Activated CD4-positive, CD25-positive, alpha-beta regulatory T cell treated with anti-CD3 and anti-CD28 coated beads, Interleukin-2, amount 50 U/mL, for 72 hours (primary cell): ENCODE measurements at places on chromosomes 4 and X.

- no peak for DNase-seq
Measured at GRCh38 chr4:112358415-112358814, 61.2 kb downstream of the ALPK1 start.

DNA sequence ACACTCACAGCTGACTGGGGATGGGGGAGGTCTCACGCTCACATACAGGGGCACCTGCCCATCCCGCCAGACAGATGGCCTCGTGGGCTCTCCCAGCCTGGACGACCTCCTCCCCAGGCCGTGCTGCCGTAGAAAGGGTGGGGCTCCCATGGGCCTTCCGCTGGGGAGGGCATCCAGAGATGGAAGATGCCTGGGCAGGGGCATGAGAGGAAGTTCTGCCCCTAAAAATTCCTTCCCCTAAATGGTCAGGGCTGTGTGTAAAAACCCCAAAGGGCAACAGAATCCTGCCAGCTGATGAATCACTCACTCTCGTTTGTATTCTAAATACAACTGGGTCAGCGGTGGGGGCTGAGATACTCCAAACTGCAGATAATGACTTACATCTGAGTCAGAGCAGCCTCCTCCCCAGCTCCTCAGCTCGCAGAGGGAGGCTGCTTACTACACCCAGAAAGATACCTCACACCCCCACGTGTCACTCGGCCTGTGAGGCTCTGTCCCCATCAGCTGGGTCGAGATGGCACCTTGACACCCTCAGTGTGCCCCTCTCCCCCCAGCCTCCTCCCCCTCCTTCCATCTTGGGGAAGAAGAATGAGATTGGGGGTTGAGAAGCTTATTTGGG, 10.1 kb downstream of the WDR1 start:
- peak; percentile 66 for DNase-seq

DNA sequence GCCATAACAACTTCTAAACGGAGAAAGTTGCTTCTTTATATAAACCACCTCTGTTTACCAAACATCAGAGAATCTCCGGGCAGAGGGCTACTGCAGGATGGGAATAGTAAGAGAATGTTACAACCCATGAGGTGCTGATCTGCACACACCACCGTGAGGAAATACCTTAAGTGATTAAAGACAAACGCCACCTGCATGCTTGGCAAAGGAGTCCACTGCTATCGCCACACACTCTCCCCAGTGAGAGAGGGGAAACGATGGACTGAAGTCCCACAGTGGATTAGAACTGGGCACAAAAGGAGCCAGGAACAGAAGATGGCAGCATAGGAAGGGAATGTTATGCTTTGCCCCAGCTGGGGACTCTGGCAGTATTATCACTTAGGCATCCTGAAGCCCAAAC, 15.6 kb downstream of the MAML3 start:
- no peak for DNase-seq

DNA sequence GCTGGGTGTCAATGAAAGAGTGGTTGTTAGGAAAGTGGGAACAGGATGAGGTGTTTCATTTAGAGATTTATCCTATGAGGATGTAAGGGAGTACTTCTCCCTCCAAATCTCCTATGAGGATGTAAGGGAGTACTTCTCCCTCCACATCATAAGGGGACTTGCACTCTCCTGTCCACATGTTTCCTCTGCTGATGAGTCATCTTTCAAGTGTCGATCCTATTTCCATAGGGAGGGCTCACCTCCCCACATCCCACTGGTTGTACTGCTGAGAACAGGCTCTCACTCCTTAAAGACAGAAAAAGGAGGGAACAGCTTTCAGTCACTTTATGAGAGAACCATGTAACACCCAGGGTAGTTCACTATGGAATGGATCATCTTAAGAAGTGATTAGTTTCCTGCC, 65.0 kb downstream of the INPP4B start:
- no peak for DNase-seq

DNA sequence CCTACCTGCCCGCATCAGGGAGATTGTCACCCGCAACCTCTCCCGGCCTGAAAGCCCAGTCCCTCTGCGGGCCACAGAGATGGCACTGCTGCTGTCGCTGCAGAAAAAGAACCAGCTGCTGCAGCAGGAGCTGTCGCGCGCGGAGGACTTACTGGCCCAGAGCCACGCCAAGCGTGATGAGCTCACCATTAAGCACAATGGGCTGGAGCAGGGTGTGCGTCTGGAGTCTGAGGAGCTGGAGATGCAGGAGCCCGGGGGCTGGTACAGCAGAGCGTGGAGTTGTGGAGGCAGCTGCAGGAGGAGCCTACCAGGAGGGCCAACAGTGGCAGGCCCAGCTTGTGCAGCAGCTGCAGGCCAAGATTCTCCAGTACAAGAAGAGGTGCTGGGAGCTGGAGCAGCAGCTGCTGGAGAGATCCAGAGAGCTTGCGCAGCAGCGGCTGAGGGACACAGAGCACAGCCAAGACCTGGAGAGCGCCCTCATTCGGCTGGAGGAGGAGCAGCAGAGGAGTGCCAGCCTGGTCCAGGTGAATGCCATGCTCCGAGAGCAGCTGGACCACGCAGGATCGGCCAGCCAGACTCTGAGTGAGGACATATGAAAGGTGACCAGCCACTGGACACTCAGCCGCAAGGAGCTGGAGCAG, 11.3 kb downstream of the SMIM10L2A start:
- no peak for DNase-seq

DNA sequence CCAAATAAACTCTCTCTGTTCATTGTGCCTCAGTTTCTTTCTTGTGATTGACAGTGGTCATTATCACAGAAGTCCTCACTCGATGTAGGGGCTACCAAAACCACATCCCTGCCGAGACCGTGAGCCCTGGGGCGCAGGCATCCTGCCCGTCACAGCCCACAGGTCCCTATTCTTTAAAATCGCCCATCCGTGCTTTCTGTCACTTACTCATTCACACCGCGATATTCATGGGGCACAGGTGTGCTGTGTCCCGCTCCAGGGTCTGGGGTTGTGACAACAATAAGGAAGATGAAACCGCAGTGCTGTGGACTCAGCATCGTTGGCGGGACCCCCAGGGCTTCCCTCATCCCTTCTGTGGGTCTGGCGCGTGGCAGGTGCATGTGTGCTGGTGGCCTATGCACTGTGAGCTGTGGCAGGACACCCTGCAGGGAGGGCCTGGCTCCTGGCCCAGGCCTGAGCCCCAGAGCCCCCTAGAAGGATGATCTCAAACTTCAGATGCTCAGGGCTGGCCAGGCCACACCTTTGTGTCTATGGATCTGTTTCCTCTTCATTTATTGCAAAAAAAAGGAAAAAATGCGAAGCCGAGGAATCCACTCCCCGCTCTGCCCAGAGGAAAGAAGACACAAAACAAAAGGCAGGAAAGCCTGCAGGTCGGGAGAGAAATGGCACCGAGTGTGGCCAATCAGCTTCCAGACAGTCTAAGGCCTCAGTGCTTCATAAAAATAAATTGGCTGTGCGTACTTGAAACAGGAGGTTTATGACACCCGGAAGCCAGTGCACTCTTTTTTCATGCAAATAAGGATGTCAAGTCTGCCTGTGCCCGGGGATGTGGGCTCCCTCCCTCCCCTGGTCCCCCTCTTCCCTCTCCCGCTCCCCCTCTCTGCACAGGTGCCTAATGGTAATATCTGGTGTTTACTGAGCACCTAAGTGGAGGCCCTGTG, 109.5 kb upstream of the ADRA2C start:
- no peak for DNase-seq

DNA sequence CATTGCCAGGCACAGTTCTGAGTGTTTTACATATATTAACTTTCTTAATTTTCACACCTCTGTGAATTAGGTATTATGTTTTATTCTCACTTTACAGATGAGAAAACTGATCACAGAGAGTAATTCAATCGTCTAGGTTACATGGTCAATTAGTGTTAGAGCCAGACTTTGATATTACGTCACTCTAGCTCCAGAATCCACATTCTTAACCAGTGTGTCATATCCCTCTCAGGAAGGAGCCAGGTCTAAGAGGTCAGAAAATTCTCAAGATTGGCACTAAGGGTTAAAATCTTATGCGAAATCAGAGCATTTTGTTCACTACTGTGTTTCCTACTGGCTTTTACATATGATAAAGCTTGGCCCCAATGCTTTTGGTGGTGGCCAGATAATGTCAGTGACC, 7.4 kb downstream of the DMP1 start:
- DNase-seq = no peak

GRCh38 chr4:89253311-89253710, 54.3 kb downstream of the GPRIN3 start:
- DNase-seq = no peak

DNA sequence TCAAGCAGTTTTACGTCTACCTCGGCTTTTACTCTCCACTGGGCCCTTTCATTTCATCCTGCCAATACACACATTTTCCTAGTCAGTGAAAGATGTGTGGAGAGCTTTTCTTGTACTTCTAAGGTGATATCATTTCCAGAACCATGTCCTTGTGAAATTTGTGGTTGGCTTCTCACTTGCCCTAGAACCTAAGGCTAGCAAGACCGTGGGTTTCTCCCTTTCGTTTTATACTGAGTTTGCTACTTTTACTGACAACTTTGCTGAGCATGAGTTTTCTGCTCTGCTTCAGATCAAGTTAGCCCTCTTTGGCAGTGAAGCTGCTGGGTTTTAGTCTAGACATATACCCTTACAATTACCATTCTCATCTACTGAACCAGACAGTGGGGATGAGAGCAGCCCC, 95.7 kb upstream of the FRMPD4 start:
- no peak for DNase-seq

- DNase-seq = no peak
Measured at GRCh38 chr4:56665781-56666180, 15.3 kb downstream of the HOPX start.

DNA sequence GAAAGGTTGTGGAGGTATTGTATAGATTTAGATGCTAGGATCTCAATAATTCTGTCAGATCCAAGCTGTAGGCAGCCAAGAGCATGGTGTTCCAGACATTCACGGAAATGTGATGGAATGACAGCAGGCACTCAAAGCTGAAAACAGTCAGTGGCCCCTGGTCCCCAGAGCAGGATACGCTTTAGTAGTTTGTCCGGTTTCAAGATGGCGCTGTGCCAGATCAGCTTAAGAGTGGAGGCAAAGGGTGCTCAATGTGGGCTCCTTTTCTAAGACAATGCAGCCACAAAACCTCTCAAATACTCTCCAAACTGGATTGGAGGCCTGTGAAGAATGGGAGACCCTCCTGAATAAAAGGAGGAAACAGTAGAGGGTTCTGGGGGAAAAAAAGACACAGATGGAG, 291.2 kb upstream of the HS3ST1 start:
- no peak for DNase-seq

DNA sequence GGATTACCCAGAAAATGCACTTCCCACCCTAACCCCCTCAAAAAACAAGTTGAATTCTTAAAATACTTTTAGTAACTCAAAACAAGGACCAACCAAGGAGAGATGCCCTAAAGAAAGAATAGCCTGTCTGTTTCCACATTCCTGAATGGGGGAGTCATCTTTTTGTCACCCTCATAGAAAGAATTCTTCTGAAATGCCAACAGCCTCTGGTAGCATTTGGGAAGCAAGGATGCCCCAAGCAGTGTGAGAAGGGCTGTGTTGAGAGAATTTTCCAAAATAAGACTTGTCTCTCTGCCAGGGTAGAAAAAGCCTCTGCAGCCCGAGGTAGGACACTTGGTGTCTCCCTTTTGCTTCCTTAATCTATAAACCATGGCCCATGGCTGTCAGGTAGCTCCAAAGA, 173.1 kb upstream of the VCX3A start:
- DNase-seq = no peak
